ENCODE measurements at places on chromosomes 4 and X.

DNA sequence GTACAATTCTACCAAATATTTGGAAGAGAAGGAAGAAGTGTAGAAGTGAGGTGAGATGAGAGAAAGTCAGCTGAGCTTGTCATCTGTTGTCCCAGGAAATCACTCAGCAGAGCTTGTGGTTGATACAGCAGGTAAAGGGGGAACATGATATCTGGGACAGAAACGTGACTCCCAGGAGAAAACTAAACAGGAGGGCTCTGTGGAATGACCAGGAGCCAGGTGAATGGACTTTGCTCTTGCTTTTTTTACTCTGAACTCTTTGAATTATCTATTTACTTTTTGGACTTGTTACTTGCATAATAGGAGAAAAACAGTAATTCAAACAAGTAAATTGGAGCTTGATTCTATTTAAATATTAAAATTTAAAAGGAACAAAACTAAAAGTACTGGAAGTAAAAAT is 555.6 kb upstream of the FRG1 start:
- DNase-seq, result no peak

GRCh38 chrX:43655151-43656004 is 721 bp upstream of the MAOA start:
- no peak for DNase-seq

GRCh38 chr4:94561249-94562024 is 109.7 kb downstream of the PDLIM5 start:
- DNase-seq, result no peak

DNA sequence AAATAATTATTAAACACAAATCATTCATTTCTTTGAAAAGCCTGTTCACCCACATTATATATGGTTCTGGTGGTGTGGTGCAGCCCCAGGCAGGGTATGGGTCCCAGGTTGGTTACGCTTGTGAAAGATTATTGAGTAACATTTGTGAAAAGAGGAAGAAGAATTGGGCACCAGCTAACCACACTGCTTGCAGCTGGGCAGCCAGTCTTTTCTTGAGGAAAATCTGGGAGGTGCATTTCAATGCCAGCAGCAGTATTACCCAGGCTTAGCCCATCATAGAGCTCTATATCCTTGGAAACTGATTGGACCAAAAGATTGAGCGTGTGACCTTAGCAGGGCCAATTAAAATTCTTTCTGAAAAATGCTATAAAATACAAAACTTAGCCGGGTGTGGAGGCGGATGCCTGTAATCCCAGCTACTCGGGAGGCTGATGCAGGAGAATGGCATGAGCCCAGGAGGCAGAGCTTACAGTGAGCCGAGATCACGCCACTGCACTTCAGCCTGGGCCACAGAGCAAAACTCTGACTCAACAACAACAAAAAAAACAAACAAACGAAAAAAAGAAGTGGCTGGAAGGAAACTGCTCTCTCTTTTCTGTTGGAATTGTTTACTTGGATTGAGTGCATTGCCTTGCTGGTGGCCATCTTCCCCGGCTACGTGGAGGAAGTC is 9.7 kb upstream of the PLAC8 start:
- no peak for DNase-seq

DNA sequence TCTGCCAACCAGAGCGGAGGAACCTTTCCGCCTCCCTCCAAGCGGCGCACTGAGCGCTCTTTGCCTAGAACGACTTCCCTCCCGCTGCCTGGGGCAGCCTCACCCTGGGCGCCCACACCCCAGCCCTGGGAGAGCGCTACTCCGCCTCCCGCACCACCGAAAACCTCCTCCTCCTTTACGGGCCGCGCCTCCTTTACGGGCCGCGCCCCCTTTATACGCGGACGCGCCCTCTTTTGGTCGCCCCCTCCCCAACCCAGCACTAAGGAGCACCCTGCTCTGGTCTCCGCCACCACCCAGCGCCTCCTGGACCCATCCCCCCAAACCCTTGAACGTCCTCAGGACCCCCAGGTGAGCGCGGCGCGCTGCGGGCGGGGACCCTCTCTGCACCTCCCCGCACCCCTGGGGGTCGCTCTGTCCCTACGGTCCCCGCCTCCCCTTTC is 586 bp upstream of the NSG1 start:
- DNase-seq, result peak; percentile 9

DNA sequence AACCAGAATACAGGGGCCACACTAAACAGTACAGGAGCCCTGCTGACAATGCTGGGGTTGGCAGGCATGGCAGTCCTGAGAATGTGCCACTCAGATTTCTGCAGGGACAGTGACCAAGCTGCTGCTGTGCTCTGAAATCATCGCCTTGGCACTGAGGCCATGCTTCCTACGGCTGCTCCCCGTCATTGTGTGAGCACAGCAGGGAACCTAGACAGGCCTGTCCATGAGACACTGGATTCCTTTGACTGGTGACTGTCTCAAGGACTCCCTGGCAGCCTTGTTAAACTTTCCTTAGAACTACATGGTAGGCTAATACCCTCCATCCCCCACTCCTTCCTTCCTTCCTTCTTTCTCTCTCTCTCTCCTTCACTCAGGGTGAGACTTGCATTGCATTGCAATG is 111.4 kb downstream of the LUZP4 start:
- no peak for DNase-seq

DNA sequence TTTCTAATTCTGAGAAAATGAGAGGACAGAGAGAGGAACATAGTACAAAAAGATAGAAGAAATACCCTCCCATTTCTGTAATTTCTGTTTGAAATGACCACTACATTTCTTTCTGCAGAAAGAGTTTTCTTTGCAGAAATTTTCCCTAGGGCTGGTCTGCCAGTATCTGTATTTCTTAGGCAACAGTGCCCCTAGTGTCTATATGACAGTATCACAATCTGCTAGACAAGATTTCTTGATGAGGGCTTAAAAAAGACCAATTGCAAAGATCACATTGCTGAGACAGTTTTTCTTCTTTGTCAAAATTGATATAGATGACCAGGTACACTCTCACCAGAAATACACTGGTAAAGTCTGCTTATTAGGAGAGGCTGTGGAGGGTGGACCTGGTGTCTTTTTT is 81.0 kb upstream of the ZDHHC15 start:
- DNase-seq, result no peak

Data from activated T-helper 1 cell treated with anti-CD3 and anti-CD28 coated beads, Interleukin-2, amount 50 U/mL, for 16 hours (primary cell).